ENCODE measurements at places on chromosomes 3 and 15.

- DNase-seq, result no peak
These were observed 35.1 kb downstream of the MDFIC2 start for GRCh38 chr3:70277304-70277703.

DNA sequence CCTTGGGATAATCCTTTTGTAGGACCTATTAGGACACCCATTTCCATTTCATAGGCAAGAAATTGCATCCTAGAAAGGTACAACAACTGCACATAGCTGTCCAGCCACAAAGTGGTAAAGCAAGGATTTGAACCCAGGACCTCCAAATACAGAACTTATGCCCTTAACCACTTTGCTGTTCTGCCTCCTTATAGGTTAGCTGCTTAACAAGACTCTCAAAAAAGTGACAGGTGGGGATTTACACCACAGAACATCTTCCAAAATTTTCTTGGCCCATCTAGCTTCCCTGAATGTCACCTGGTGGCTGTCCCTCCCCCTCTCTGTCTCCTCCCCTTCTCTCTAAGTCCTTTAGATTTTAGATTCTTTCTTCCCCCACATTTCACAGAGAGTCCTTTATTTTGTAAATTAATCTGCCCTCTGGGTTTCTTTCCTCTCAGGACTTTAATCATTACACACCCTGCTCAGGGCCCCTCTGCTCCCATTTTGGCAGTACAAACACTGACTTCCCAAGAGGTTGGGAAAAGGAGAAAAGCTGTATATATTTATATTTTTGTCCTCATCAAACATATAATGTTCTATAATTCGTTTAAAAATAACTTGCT is 120.6 kb downstream of the CPNE4 start:
- DNase-seq, result no peak

DNA sequence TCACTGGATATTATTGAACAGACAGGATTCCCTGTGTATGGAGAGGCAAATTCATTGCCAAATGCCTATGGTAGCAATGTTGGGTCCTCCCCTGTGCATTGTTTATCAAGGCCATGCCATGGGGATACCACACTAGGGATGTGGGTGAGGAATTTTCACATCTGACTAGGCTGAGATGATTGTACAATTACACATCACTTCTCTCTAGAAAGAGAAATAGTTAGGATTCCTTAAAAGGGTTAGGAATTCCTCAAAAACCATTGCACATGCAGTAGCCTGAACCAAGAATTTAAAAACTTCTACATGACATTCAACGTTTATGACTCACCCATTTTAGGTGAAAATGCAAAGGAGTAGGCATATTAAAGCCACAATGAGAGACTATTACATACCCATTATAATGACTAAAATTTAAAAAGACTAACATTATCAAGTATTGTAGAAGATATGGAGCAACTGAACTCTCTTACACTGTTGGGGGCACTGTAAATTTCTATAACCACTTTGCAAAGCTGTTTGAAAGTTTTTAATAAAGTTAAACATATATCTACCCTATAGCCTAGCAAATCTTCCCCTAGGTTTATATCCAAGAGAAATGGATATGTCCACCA is 175.9 kb downstream of the THRB start:
- no peak for DNase-seq

- DNase-seq, result no peak
These were observed 66.1 kb upstream of the NPHP3 start for GRCh38 chr3:132788301-132788671.

DNA sequence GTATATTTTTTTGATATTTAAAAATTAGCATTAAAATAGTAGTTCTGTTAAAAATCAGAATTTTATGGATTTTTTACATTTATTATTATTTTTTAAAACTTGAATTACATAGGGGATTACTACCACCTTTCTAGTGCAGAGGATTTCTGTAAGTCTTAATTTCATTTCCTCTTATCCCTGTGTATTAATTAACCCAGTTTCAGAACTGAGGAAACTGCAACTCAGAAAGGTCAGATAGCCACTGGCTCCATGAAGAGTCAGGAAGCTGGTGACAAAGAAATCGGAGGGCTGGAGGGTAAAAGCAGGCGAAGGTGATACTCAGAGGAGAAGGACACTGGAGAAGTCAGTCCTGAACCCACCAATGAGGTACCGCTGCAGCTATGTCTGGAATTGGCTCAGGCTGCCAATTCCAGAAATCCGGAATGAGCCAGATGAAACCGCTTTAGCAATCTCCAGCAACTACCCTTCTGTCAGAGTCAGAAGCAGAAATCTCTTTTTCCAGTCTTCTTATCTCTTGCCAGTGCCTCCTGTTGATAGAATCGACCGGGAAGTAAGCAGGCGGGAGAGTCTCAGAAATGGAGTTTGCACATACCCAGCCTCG is 308.5 kb downstream of the SV2B start:
- no peak for DNase-seq

GRCh38 chr15:91968610-91969009 is 115.1 kb downstream of the SLCO3A1 start:
- DNase-seq, result no peak

- DNase-seq, result no peak
These were observed 21.9 kb downstream of the AKAP13 start for GRCh38 chr15:85402195-85402881.

- DNase-seq, result no peak
These were observed 23.8 kb upstream of the NMB start for GRCh38 chr15:84681831-84682230.

- DNase-seq, result no peak
These were observed 17.7 kb downstream of the GOLGA8S start for GRCh38 chr15:23372284-23372683.

DNA sequence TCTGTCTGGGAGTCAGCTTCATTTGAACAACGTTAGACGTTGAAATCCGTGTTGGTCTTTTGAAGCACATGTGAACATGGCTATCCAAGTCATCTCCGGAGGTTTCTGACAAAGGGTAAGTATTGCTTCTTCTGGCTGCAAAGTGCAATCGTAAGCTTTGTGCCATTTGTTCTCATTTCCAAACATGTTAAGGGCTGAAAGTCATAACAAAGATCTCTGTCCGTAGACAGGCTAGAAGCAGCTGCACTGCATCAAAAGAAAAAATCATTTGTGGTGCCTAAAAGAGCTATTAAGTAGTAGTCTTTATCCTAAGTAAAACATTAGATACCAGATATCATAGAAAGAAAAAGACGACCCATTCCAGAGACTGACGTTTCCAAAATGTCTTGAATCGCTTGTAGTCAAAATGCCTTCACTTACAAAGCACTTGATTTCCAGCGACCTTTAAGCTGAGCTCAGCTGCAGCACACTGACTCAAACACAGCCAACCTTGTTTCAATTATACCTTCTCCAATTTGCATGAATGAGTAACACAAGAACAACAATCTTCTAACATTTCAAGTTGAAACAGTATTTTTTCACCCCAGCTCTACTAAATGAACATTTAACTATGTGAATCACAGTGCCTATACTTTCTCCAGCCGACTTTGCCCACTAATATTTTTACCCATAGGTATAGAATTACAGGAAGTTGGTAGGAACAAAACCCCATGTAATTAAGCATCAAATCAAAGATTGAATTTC is 76.6 kb downstream of the NEDD4 start:
- DNase-seq, result no peak

DNA sequence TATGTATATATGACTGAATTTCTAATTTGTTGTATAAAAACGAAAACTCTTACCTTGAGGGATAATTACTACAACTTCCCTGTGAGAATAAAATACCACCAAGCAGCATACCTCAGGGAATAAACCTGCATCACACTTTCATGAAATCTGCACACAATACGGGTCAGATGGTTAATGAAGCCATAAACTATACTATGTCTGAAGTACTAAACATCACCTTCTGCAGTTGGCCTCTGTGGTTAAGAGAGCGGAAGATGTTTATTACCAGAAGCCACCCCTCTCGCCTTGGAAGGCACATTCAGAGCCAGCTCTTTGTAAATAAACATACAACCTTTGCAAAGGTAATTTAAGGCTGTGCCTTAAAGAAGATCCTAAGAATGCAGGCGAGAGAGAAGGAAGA is 462.1 kb upstream of the NR2F2 start:
- no peak for DNase-seq

DNA sequence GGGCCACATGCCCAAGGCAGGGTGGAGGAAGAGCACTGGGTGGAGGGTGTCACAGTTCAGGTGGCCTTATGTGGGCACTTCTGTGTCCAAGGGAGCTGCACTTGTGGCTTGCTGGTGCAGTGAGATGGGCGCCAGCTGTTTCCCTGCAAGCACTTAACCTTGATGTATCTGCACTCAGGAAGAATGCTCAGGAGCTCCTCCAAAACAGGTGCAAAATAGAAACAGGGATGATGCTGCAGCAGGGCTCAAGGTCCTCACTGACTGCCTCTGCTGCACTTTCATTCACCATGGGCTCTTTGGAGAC is 151.3 kb downstream of the CADPS start:
- no peak for DNase-seq

GRCh38 chr3:30516238-30516637 is 90.2 kb upstream of the TGFBR2 start:
- no peak for DNase-seq

DNA sequence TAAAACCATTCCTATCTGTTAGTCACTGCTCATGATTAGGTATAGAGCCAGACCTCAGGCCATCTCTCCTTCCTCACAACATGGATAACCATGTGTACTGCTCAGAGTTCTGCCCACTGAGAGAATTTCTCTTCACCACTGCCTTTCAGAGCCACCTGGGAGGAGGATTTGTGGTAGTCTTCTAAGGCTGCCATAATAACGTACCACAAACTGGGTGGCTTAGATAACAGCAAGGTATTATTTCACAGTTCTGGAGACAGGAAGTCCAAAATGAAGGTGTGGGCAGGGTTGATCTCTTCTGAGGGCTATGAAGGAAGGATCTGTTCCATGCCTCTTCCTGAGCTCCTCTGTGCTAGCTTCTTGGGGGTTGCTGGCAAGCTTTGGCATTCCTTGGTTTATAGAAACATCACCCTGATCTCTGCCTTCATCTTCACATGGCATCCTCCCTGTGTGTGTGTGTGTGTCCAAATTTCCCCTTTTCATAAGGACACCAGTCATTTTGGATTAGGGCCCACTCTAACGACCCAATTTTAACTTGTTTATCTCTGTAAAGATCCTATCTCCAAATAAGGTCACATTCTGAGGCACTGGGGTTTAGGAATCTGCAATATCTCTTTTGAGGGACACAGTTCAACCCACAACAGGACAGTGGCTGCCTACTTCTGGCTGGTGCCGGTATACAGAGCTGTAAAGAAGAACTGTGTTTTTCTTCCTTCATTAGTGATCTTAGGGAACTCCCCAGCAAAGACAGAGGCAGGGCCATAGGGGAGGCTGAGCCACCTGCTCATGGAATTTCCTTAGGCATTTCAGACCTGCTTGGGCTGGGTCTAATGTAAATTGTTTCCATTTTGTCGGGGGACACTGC is 42.1 kb upstream of the NOX5 start:
- no peak for DNase-seq

GRCh38 chr15:52234596-52235541 is 43.7 kb upstream of the GNB5 start:
- no peak for DNase-seq

- no peak for DNase-seq
These were observed 765.1 kb downstream of the ROBO1 start for GRCh38 chr3:79002465-79003372.

DNA sequence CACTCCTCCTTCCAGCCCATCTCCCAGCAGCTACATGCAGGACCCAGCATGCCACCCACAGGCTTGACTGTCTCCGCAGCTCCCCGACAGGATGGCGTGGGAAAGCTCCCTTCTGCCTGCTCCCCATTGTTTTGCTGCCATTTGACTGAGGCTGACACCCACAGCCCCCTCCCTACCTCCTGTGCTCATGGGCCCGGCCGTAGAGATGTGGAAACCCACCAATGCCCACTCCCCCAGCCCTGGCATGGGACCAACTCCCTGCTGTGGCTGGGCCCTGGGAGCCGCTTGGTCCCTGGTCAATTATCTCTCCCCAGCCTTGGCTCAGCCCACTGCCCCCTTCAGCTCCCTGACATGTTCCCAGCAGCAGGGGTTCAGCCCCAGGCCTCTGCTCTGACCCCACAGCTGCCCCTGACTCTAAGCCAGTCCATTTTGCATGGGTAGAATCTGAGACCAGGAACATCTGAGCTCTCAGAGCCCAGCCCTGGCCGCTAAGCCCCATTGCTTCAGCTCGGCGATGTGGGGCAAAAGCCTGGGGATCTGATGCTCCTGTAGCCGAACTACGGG is 8.2 kb downstream of the C3orf22 start:
- no peak for DNase-seq

DNA sequence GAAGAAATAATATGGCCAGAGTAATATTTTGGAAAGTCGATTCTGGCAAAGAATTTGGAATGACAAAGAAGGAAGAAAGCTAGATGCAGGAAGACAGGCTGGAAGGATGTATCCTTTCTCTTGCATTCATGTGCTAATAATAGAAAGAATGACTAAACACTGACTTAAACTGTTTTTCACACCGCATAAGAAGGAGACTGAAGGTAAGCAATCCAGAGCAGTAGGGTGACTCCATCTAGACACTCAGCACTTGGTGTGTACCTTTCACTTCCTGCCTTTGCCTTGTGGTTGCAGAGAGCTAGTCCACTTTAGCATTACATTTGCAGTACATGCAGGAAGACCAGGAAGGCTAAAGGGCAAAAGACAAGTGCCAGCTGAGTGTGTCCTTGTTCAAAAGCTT is 234.6 kb downstream of the RBMS3 start:
- no peak for DNase-seq

GRCh38 chr15:87461631-87462030 is 794.9 kb downstream of the NTRK3 start:
- DNase-seq, result no peak

- no peak for DNase-seq
These were observed 376.1 kb upstream of the CFAP20DC start for GRCh38 chr3:59425942-59426341.

DNA sequence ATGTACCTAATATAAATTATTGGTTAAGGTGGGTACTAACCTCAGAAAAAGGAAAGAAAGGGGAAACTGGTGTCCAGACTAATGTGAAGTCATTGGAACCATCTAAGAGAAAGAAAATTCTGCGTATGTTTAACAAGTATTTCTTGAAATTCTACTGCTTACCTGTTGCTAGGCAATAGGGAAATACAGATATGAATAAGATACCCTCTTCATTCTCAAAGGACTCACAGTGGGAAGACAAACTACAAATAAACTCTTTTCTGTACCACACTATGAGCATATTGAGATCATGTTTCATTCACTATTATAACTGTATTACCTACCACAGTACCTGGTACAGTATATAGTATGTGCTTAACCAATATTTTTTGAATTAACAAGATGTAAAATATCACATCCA is 140.5 kb upstream of the MLF1 start:
- DNase-seq, result no peak

- DNase-seq, result no peak
These were observed 81.4 kb upstream of the KLF13 start for GRCh38 chr15:31245135-31245689.

- no peak for DNase-seq
These were observed 27.6 kb upstream of the FAM3D start for GRCh38 chr3:58693940-58694850.

- no peak for DNase-seq
These were observed 13.7 kb downstream of the C3orf62 start for GRCh38 chr3:49263159-49263889.
